ENCODE measurements at places on chromosomes 16 and 17.
A peak's percentile ranks its signal among the peaks of the same experiment; 100 is the strongest.

- peak; percentile 35 for DNase-seq
These were observed 14.9 kb downstream of the TFAP4 start for GRCh38 chr16:4257646-4258556.

DNA sequence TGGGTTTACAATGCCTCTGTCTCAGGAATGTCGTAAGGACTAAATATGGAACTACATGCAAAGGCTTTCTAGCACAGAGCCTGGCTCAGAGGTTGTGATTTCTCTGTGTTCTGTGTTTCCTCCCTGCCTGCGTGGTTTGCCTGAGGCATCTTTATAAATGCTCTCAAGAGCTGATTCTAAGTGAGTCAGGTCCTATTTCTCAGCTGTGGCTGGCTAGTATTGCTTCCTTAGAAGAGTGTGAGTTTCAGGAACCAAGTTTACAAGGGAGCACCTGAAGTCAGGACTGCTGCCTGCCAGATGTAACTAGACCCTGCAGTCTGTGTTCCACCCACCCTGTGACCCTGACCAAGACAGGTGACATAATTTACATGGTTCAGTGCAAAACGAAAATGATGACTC is 8.0 kb upstream of the CCL1 start:
- peak; percentile 61 for DNase-seq

DNA sequence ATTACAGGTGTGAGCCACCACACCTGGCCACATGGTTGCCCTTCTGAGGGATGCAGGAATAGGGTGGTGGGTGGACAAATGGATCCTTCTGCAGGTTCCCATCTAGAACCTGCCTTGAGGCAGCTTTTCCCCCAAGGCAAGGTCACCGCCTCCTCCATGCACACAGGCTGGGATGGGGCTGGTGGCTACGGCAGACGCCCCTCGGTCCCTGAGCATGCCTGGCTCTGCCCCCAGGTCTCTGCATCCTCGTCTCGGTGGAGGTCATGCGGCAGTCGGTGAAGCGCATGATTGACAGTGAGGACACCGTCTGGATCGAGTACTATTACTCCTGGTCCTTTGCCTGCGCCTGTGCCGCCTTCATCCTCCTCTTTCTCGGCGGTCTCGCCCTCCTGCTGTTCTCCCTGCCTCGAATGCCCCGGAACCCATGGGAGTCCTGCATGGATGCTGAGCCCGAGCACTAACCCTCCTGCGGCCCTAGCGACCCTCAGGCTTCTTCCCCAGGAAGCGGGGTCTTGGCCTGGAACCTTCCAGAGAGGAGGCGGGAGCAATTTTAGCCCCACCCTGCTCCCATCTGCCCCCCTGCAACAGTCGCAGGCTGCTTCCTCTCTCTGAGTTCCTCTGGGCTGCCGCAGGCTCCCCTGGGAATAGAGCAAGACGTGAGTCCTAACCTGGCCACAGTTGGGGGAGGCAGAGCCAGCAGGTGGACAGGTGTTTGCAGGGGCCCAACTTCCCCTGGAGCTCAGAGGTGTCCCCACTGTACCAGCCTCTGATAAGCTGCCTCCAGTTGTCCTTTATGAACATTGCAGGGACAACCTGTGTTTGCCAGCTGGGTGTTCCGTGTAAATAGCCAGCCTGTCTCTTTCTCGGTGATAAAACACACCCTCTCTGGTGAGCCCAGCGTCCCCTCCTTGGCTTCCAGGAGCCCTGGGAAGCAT is 11.7 kb downstream of the CACNG1 start:
- no peak for DNase-seq

- DNase-seq = peak; percentile 92
These were observed 29.0 kb downstream of the MARCHF10 start for GRCh38 chr17:62778990-62779681.

DNA sequence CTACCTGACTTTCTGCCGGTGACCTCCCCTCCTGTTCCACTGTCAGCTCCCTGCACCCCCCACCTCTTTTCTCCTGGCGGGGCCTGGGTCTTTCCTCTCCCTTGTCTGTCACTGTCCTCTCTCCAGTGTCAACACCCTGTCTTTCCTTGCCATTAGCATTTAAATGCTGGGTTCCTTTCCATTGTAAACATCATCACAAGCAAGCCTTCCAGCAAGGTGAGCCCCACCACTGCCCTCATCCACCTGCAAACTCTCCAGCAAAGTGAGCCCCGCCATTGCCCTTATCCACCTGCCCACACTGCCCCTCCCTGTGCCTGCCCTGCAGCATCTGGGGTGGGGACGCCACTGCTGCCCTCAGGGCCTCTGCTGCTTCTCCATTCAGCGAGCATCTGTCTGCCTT is 195.0 kb downstream of the ENGASE start:
- no peak for DNase-seq

DNA sequence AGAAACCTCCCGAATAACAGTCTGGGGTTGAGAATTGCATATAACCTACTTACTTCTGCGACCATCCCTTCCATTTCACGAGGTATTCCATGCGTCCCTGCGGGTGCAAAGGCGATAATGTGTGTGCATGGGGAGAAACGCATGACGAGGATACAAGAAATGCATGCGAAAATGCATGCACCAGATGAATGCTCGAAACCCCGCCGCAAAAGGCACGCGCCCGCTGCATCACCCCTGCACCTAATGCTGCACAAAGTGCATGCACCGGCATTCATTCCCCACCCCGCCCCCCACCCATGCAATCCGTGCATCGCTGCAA is 474 bp downstream of the CBX8 start:
- DNase-seq = no peak

DNA sequence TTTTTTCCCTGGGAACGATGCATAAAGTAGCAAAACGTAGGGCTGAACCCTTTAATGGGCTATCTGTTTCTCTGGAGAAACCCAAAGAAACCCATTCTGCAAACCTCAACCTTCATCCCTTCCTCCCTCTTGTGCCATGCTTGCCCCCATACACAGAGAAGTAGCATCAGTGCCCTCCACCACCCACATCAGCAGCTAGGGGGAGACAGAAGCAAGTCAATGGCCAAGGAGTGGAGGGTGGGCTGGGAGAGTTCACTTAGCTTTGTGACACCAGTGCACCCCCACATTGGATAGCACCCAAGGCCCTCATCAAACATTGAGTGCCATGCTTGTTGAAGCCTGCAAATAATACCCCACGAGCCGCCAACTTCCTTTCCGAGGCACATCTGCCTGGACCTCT is 282.4 kb downstream of the ABCC12 start:
- DNase-seq = no peak

GRCh38 chr16:77897129-77897437 is 108.7 kb downstream of the VAT1L start:
- no peak for DNase-seq

DNA sequence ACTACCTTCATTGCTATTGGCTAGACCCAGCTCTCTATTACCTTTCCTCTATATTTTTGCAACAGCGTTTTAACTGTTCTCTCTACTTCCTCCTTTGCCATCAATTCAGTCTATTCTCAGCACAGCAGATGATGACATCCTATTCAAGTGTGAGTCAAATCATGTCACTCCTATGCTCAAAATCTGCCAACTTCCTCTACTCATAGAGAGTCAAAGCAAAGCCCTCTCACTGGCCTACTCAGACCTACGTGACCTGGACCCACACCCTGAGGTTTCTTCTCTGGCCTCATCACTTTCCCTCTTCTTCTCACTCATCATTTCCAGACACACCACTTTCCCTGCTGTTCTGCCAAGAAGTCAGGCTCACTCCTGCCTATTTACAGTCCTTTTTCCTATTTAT is 289.0 kb upstream of the AXIN2 start:
- DNase-seq = no peak

DNA sequence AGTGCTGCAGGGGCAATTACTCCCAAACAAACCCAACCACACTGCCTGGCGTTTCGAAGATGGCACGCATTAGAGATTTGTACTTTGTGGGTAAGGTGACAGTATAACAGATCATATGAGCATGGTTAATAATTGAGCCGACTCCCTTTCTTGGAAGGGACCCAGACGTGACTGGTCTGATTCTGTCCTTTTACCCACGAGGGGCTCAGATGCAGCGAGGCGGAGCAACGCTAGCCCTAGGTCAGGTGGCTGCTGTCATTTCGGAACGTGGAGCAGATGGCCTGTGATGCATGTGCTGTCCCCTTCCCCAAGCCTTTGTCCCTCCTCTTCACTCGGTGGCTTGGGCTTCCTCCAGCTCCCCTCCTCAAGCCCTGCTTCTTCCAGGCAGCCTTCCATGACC is 84.2 kb downstream of the SNX29 start:
- no peak for DNase-seq

- peak; percentile 63 for DNase-seq
These were observed 11.4 kb downstream of the CTNS start for GRCh38 chr17:3647769-3648555.

DNA sequence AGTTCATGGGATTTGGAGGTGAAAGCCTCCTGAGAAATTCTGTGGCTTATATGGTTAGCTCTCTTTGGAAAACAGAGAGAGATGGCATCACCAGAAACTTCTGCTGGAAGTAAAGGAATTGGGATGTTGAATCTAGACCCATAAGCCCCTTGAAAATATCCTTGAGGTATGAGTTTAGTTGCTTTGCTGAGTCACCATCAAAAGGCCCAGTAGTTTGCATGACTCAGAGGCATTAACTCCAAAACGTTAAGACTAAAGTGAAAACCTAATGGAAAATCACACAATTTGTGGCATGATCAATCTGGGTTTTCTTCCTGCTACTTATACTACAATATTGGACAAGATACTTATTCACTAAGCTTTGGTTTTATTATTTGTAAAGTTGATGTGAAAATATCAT is 349.2 kb upstream of the SALL1 start:
- DNase-seq = peak; percentile 24

DNA sequence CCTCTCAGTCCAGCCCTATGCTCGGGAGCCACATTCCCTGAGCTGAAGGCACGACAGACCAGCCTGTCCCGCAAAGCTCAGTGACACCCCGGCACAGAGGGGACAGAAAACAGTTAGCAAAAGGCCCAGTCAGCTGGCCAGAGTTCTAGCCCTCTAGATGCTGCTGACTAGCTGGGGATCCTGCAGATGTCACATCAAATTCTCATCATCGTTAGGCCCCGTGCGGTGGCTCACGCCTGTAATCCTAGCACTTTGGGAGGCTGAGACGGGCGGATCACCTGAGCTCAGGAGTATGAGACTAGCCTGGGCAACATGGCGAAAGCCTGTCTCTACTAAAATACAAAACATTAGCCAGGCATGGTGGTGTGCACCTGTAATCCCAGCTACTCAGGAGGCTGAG is 17.2 kb downstream of the UBE2O start:
- DNase-seq = no peak

- DNase-seq = no peak
These were observed 25.2 kb upstream of the MAF start for GRCh38 chr16:79625738-79626137.

DNA sequence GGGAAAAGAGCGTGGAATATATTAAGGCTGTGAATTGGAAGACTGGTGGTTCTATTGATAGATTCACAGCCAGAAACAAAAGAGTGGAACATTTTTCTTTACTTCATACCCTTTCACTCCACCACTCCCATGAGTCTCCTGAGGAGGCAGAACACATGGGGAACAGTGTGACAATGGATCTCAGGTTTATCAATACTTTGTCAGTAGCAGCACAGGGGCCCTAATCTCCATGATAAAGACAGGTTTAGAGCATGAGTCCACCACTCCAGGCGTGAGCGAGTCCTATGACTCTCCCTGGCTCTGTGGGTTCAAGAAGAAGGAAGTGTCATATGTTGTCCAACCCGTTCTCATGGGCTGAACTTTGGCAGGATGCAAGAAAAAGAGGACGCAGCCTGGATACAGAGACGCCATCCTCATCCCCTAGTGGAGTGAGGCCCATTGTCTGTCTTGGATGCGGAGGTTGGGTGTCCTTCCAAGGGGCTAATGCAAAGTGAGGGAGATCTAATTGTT is 361.2 kb downstream of the TMEM114 start:
- no peak for DNase-seq

DNA sequence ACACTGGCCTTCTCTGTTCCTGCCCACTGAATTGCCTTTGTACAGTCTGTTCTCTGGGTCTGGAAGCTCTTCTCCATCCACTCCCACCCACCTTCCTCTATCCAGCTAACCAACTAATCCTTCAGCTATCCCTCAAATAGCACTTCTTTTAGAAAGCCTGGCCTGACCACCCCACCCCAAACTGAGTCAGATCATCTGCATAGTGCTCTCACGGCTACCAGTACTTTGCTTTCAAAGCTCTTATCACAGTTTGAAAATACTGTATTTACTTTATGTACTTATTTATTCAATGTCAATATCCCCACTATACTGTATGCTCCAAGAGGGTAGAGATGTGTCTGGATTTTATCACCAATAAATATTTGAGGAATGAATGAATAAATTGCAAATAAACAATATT is 4.5 kb upstream of the CLDN7 start:
- DNase-seq = peak; percentile 8

DNA sequence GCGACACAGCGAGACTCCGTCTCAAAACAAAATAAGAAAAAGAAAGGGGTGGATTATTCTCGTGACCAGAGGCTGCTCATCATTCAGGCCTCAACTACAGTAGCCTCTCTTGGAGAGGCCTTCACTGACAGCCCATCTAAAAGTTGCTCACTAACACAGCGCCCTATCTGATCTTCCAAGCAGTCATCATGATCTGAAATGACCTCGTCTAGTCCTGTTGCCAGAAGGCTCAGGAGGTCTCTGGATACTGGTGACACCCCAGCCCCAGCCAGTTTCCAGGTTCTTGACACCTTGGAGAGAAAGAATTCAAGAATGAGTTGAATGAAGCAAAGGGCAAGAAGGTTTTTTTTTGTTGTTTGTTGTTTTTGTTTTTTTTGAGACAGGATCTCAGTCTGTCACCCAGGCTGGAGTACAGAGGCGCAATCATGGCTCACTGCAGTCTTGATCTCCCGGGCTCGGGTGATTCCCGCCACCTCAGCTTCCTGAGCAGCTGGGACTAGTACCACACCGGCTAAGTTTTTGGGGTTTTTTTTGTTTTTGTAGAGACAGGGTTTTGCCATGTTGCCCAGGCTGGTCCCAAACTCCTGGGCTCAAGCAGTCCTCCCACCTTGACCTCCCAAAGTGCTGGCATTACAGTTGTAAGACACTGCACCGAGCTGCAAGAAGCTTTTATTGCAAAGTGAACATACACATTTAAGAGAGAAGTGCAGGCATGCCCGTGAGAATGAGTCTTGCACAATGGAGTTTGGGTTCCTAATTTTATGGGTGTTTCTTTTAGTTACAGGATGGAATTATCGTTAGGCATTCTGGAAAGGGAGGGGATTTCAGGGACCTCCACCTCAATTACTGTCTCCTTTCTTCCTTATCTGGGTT is 2.7 kb upstream of the ZC3H7A start:
- no peak for DNase-seq

- DNase-seq = no peak
These were observed 9.9 kb upstream of the HOXB13 start for GRCh38 chr17:48738424-48738802.

- DNase-seq = no peak
These were observed 70.7 kb downstream of the C16orf95 start for GRCh38 chr16:87246269-87247065.

GRCh38 chr17:14118951-14119350 is 49.6 kb downstream of the COX10 start:
- DNase-seq = no peak

All from HFFc6 (cell line).